Neural progenitor cell (in vitro differentiated cells): ENCODE measurements at places on chromosomes 3 and 15. TPM values are rescaled to one million over a fixed set of nuclear protein-coding genes. Genes with fewer than 3 reads are reported as not detected.

Gene FXR1
- 308 and 412 TPM in 2 replicates for total RNA-seq

DNA sequence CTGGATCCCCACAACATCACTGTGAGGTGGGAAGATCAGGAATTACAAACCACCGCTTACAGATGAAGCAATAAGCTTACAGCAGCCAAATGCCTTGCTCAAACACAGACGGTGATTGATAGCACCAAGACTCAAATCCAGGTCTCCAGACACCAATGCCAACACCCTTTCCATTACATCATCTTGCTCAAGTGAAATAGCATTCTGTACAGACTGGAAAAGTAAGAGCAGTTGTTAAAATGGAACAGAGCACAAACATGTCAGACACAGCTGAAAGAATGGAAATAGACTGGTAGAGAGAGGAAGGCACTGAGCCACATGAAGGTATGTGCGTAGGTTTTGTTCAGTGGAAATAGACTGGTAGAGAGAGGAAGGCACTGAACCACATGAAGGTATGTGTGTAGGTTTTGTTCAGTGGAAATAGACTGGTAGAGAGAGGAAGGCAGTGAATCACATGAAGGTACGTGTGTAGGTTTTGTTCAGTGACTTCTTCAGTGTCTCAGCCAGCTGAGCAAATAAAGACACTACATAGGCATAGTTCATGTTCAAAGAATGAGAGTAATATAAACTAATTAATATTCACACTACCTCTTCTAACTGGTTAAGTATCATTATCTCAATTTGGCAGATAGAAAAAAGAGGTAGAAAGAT is 15.6 kb downstream of the CLDN1 start:
- no peak overlapping the region for H3K4me3 ChIP-seq
- H3K4me1 ChIP-seq, result no peaks in the 10 kb centered on the region
- no peaks in the 10 kb centered on the region for H3K36me3 ChIP-seq

GRCh38 chr3:132721479-132722164 is 587 bp downstream of the NPHP3 start:
- H3K27ac ChIP-seq, result peak overlapping the region; percentile 82
- no peaks in the 10 kb centered on the region for H3K27me3 ChIP-seq
- H3K4me3 ChIP-seq, result peak overlapping the region; percentile 92

GRCh38 chr15:65580287-65580686 is 30.6 kb downstream of the INTS14 start:
- peaks cover 7% of the 10 kb centered on the region for H3K4me1 ChIP-seq
- H3K4me3 ChIP-seq, result no peak overlapping the region
- no peaks in the 10 kb centered on the region for H3K36me3 ChIP-seq
- peak; percentile 13 for DNase-seq
- H3K27ac ChIP-seq, result peak overlapping the region; percentile 44
- H3K27me3 ChIP-seq, result no peaks in the 10 kb centered on the region

GRCh38 chr15:77029166-77030047 is 34.5 kb downstream of the PSTPIP1 start:
- no peak for DNase-seq
- no peak overlapping the region for H3K4me3 ChIP-seq
- H3K4me1 ChIP-seq, result peaks cover 27% of the 10 kb centered on the region
- no peak overlapping the region for H3K27ac ChIP-seq
- no peaks in the 10 kb centered on the region for H3K27me3 ChIP-seq

DNA sequence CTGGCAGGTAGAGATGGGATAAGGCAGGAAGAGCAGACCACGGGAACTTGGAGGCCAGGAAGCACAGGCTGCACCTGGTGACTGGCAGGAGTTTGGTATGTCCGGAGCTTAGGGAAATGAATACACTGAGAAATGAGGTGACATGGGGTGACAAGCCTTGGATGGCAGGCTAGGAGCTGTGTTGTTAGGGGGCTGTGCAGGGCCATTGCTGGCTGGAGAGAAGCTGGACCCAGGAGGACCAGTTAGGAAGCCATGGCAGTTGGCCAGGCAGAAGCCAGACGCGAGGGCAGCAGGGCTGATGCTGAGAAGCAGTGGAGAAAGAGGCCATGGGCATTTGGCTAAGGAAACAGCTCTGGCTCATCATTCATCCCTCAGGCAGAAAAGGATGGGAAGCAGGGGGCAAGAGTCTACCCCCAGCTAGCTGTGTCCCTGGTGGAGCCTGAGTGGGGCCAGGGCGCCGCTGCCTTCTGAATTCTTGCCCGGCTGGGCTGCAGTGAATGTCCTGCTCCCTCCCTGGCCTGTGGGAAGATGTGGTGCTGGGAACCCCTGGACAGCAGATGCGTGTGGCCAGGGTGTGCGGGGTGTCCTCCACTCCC is 255.8 kb downstream of the FAM43A start:
- H3K4me1 ChIP-seq, result no peaks in the 10 kb centered on the region
- H3K27me3 ChIP-seq, result no peaks in the 10 kb centered on the region
- no peak overlapping the region for H3K4me3 ChIP-seq
- H3K27ac ChIP-seq, result no peak overlapping the region
- H3K36me3 ChIP-seq, result no peaks in the 10 kb centered on the region
- DNase-seq, result no peak

- no peak overlapping the region for H3K27ac ChIP-seq
- H3K36me3 ChIP-seq, result no peaks in the 10 kb centered on the region
- DNase-seq, result no peak
- H3K4me3 ChIP-seq, result no peak overlapping the region
- H3K4me1 ChIP-seq, result no peaks in the 10 kb centered on the region
Observed at GRCh38 chr3:134721214-134721613, 70.4 kb upstream of the KY start.

GRCh38 chr3:47475570-47476329 is at the start of gene SCAP:
TSS of gene SCAP (minus strand) at chr3:47475941. CDS start at chr3:47442993, 32,948 bp downstream.
- H3K4me3 ChIP-seq, result peak within 1 kb of the TSS; percentile 91
- peak within 1 kb of the TSS; percentile 80 for H3K27ac ChIP-seq
- DNase-seq, result peak; percentile 97
- H3K27me3 ChIP-seq, result no peaks in the 10 kb centered on the region
- H3K36me3 ChIP-seq, result no peaks in the 10 kb centered on the region

- H3K27me3 ChIP-seq, result no peaks in the 10 kb centered on the region
- H3K4me1 ChIP-seq, result peaks cover 7% of the 10 kb centered on the region
- H3K36me3 ChIP-seq, result no peaks in the 10 kb centered on the region
- H3K4me3 ChIP-seq, result no peak overlapping the region
Observed at GRCh38 chr15:95733931-95734330, 596.6 kb upstream of the NR2F2 start.

GRCh38 chr3:61725851-61726333 is 164.5 kb downstream of the PTPRG start:
- peaks cover 43% of the 10 kb centered on the region for H3K4me1 ChIP-seq
- H3K4me3 ChIP-seq, result no peak overlapping the region
- H3K36me3 ChIP-seq, result peaks cover 6% of the 10 kb centered on the region
- H3K27me3 ChIP-seq, result no peaks in the 10 kb centered on the region
- peak; percentile 51 for DNase-seq
